ENCODE measurements at places on chromosomes 12 and 14.

DNA sequence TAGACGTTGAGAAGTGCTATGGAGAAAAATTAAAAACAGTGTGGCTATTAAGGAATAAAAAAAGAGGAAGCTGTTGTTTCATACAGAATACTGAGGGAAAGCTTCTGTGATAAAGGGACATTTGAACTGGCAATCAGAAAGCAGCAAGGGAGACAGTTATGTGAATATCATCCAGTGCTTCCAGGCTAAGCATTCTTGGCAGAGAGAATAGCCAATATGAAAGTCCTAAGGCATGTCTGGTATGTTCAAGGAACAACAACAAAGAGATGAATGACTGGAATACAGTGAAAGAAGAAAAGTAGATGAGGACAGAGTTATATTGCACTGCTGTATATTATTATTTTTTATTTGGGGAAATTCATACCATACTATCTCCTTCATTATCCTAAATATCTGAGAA lies 23.9 kb downstream of the SCAF11 start:
- H3K4me3 ChIP-seq: peak overlapping the region; percentile 24
- H3K27me3 ChIP-seq: no peaks in the 10 kb centered on the region
- DNase-seq: no peak

GRCh38 chr12:69655616-69656340 lies 43.3 kb downstream of the BEST3 start:
- no peak for DNase-seq
- peak overlapping the region; percentile 7 for H3K4me3 ChIP-seq
- H3K27me3 ChIP-seq: no peaks in the 10 kb centered on the region
- H3K36me3 ChIP-seq: no peaks in the 10 kb centered on the region
- H3K27ac ChIP-seq: peak overlapping the region; percentile 4

DNA sequence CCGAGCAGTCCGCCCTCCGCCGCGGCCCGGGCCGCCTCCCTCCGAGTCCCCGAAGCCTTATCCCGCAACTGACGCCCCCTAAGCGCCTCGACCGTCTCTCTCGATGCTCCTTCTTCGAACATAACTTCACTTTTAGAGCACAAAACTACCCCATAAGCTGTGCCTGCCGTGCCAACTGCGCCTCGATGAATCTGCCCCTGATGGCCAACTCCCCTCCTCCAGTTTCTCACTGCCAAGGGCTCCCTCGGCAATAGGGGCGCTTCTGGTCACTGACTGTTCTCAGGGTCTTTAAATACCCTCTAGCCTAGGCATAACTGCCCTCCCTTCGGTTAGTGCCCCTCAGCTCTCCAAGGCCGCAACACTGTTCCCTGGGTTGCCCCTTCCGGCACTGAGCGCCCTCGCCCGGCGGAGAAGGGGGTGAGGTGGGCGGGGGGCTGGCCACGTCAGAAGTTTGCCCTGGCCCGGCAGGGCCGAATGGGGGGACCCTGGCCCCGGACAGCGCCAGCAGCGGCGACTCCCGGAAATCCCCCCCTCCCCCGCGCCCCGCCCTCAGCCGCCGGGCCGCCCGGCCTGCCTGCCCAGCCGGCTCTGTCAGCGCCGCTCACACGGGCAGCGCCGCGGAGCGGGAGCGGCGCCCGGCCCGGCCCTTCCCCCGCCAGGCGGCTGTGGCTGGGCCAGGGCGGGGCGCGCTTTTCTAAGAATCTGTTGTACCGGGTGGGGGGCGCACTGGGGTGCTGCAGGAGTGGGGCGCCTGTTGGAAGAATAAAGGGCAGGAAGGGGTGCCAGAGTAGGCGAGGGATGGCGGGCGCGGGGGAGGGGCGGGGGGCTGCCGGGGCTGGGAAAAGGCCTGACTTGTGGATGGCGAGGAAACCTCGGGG lies 10.6 kb downstream of the RARG start:
- peaks cover 42% of the 10 kb centered on the region for H3K4me1 ChIP-seq
- peak overlapping the region; percentile 99 for H3K27ac ChIP-seq
- no peaks in the 10 kb centered on the region for H3K27me3 ChIP-seq
- H3K4me3 ChIP-seq: peak overlapping the region; percentile 82
- no peak for DNase-seq

GRCh38 chr14:74242021-74242779 lies 3.0 kb downstream of the VSX2 start:
- peaks cover 36% of the 10 kb centered on the region for H3K27me3 ChIP-seq
- H3K4me1 ChIP-seq: peaks cover 12% of the 10 kb centered on the region
- no peaks in the 10 kb centered on the region for H3K36me3 ChIP-seq

DNA sequence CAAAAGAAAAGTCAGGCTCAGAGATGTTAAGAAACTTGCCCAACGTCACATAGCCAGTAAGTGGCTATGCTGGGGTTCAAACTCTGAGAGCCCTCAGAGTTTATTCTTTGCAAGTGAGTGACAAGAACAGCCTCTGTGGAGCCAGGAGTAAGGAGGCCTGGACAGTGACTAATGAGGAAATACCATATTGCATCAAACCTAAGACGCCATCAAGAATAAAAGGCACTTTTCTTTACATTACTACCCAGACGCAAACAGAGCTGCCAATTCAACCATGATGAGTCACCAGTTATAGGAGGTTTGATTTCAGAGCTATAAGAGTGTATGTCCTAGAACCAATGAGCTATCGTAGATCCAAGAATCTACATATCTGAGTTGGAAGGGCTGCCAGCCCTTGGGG lies 9.4 kb downstream of the TNFRSF1A start:
- peaks cover 59% of the 10 kb centered on the region for H3K36me3 ChIP-seq
- no peaks in the 10 kb centered on the region for H3K27me3 ChIP-seq
- H3K4me1 ChIP-seq: peaks cover 80% of the 10 kb centered on the region
- no peak overlapping the region for H3K4me3 ChIP-seq

DNA sequence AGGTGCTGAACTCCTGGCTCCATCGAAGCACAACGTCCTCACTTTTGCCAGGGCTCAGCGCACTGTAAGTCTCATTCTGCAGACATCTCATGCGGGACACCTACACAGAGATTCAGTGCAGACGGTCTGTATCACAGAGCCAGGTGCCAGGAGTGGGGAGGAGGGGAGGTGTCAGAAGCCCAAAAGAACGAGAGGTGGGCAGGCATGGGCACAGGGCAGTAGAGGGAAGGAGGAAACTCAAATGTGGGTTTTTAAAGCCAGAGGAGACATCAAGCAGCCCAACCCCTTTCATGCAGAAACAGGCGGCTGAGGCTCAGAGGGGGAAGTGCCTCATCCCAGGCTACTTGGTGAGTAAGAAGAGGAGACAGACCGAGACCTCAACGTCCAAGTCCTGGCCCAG lies 2.5 kb upstream of the LPAR5 start:
- no peaks in the 10 kb centered on the region for H3K36me3 ChIP-seq
- no peak overlapping the region for H3K4me3 ChIP-seq
- H3K27ac ChIP-seq: no peak overlapping the region
- no peaks in the 10 kb centered on the region for H3K27me3 ChIP-seq

- H3K27ac ChIP-seq: no peak overlapping the region
- H3K27me3 ChIP-seq: no peaks in the 10 kb centered on the region
- H3K4me3 ChIP-seq: no peak overlapping the region
- H3K4me1 ChIP-seq: no peaks in the 10 kb centered on the region
- H3K36me3 ChIP-seq: no peaks in the 10 kb centered on the region
These were observed 1196.3 kb upstream of the TMEM132C start for GRCh38 chr12:127070515-127071157.

All from thoracic aorta (tissue), 2 donors.